ENCODE measurements at places on chromosomes 16 and 17.

DNA sequence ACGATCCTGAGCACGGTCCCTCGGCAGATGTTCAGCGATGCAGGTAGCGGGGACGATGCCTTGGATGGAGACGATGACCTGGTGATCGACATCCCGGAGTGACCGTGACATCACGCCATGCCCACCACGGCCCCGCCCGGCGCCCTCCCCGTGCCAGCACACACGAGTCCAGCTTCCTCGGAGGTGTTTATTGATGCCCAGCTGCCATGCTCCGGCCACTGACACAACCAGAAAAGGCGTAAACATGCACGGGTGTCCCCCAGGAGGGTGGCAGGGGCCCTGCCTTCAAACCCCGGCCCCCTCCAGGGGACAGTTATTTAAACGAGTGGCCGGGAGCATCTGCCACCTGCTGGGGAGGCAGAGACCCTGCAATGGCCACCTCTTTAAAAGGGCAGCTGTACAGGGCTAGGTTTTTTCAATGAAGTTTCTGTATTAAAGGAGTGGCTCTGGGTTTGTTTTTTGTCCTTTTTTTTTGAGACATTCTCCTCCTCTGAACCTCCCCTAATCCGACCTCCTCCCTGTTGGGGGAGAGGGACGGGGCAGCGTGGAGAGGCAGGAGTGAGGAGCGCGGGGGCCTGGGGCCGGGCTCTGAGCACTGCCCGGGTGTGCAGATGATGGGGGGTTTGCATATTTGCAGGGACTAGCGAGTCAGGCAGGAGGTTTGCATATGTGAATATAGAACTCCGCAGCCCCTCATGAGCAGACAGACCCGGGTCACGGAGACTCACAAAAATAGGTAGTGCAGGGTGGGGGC is 5.3 kb downstream of the DOC2A start:
- DNase-seq, result peak; percentile 46

DNA sequence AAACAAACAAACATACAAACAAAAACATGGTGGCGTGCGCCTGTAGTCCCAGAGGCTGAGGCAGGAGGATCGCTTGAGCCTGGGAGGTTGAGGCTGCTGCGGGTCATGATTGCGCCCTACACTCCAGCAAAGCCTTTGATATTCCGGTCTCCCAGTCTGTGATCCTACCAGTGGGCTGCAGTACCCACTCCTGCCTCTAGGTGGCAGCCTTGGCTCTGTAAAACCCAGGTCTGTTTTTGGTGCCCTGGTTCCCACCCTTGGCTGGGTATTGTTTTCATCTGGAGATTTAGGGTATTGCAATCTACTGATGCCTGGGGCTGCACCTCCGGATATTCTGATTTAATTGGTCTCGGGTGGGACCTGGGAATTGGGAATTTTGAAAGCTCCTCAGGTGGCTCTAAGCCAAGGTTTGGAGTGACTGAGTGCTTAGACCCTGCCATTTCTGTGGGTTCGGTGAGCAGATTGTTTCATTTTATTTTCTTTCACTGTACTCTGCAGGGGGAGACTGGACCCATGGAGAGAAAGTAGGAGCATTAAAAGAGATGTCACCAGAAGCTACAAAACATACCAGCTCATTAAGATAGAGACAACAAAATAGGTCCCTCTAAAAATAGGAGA is 40.5 kb downstream of the MYH3 start:
- DNase-seq, result peak; percentile 58

GRCh38 chr17:77869665-77870132 is 88.8 kb upstream of the TNRC6C start:
- no peak for DNase-seq

DNA sequence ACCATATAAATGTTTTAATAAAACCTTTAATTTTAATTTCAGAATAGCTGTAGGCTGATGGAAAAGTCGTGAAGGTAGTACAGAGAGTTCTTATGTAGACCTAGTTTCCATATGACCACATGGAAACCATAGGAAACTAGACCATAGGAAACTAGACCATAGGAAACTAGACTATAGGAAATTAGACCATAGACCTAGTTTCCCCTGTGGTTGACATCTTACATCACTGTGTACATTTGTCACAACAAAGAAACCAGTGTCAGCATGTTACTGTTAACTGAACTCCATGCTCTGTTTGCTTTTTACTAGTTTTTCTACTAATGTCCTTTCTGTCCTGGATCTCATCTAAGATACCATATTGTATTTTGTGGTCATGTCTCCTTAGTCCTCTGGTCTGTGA is 14.6 kb downstream of the NUDT7 start:
- no peak for DNase-seq

DNA sequence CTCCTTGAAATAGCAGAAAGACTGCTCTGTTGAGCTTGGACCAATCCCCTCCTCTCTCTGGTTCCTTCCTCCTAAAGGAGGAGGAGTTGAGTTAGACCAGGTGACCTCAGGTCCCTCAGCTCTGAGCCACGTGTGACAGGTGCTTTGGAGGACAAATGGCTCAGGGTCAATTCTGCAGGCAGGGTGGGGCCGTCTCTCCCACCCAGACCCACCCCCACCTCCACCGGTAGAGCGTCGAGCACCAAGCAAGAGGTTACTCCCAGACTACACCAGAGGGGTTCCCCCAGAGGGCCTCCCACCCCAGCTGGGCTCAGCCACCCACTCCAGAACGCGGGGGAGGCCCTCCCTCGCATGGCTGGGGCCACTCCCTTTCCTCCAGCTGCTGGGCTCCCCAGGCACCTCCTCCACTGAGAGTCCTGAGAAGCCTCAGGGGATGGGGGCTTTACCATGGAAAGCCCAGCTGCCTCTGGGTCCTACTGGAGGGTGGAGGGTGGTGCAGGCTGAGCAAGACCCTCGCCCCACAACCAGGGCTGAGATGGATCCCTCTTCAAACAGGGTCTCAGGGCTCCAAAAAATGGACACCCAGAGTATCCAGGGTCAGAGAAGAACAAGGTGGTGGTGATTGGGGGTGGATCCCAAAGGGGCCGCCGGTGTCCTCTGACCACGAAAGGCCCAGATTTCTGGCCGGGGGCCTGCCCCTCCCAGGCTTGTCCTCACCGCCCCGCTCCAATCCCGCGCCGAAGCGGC is 7.6 kb downstream of the MYO1C start:
- DNase-seq, result peak; percentile 85

- no peak for DNase-seq
These were observed 109.9 kb downstream of the TANC2 start for GRCh38 chr17:63075969-63076368.

DNA sequence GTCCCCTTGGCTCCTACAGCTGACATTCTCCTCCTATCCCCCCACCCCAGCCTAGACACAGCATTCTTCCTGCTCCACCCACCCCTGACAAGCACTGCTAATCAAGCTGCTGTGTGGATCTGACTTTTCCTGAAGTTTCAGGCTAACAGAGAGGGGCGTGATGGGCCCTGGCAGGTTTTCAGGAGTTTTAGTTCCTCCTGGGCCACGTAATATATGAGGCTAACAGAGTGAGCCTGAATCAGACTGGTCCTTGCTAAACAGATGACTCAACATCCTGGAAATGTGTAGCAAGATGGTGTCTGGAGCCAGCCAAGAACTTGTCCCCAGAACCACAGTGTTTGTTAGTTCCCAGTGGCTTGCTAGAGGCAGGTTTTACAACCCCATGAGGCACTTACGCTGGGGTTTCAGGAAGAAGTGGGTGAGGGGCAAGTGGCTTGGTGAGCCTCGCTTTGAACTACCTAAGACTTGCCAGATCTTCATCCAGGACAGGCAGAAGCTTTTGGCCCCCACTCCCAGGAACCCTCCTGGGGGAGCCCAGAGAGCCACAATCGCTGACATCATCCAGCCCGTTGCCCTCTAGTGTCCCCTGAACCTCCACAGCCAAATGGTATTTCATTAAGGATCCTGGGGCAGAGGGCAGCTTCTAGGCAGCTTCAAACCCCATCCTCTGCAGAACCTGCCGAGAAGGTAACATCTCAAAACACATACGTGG is 15.9 kb downstream of the TMEM92 start:
- DNase-seq, result peak; percentile 62

GRCh38 chr17:2613089-2613808 is 19.8 kb downstream of the PAFAH1B1 start:
- no peak for DNase-seq

DNA sequence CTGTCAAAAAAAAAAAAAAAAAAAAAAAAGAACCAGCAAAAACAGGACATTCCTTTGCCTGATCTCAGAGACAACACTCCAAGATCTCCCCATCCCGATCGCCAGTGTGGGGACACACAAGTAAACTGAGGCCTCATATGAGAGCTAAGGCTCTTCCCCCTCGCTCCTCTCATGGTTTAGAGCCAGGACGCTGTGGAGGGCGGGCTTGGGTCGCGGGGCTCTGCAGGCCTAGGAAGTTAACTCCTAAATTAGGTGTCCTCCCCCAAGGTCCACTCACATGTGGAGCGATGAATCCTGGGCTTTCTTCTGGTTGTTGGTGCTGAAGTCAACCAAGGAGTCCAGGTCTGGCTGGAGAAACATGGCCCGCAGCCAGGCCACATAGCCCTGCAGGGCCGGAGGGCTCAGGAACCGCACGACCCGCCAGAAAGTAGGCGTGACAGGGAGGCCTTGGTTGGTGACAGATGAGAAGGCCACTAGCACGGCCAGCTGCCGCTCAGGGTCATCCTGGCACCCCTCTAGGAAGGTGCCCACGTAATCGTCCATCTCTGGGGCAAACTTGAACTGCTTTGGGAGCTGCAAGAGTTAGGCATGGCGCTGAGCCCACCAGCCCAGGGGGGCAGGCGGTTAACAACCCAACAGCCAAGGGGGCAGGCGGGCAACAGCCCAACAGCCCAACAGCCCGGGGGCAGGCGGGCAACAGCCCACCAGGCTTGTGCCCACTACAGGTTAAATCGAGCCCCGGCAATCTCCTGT is 5.2 kb downstream of the MYBBP1A start:
- no peak for DNase-seq
